ENCODE measurements at places on chromosomes 5 and 9.
A peak's percentile ranks its signal among the peaks of the same experiment; 100 is the strongest.

DNA sequence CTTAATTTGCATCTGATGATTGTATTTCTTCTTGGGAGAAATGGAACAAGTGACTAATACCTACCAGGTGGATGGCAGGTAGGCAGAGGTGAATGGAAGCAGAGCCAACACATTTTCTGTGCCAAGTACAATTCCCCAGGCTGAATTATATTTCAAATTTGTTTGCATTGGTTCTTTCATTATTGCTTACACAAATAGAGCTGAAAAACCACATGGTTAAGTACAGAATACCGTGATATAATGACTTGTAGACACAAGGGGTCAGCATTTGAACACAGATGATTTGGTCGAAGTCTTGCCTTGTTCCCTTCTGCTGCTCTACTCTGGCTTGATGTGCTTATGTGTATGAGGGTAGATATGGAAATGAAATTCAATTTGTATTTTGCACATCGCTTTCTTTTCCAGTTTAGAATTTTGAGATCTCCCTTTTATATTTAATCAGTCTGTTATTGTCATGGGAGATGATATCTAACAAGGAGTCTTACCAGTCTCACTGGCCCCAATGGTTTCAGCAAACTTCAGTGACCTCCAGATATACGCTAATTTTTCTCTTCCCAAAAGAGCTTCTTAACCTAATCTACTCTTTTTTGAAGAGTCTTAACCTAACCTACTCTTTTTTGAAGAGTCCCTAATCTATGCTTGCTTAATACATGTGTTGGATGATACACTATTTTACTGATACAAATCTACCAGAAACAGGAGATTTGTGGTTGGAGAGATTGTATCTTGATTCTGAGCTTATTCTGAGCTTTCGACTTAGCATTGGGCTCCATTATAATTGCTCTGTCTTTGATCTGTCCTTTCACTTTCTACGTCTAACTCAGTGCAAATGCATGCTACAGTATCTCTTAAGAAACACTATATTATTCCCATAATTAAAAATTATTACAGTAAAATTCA is 88.1 kb downstream of the PCSK1 start:
- DNase-seq, result peak; percentile 18

GRCh38 chr9:37540634-37541033 is 35.5 kb downstream of the FBXO10 start:
- DNase-seq, result no peak

DNA sequence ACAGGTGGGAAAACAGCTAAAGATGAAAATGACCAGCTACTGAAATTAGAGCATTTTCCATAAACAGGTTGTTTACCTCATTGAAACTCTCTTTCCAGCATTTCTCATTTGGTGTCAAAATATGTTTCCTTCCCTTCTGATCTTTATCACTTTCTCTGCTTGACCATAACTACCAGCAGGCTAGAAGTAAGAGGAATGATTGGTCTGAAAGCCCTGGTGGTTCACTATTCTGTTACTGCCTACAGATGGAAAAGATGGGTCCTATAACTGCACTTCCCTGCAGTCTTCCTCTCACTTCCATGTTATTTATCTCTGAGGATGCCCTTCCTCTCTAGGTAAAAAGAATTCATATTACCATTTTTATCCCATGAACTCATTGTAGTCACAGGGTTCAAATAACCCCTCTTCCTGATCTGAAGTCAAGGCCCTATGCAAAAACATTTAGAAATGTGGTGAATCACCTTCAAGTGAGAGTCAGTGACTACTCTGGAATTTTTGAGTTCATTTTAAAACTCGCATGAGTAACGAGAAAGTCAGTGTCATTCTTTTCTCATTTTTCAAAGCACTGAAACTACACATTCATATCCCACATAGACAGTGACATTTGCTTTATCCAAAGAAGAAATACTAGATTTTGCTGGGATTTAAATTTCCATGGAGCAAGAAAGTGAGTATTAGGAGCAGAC is 51.7 kb downstream of the ZNF474 start:
- DNase-seq, result no peak

DNA sequence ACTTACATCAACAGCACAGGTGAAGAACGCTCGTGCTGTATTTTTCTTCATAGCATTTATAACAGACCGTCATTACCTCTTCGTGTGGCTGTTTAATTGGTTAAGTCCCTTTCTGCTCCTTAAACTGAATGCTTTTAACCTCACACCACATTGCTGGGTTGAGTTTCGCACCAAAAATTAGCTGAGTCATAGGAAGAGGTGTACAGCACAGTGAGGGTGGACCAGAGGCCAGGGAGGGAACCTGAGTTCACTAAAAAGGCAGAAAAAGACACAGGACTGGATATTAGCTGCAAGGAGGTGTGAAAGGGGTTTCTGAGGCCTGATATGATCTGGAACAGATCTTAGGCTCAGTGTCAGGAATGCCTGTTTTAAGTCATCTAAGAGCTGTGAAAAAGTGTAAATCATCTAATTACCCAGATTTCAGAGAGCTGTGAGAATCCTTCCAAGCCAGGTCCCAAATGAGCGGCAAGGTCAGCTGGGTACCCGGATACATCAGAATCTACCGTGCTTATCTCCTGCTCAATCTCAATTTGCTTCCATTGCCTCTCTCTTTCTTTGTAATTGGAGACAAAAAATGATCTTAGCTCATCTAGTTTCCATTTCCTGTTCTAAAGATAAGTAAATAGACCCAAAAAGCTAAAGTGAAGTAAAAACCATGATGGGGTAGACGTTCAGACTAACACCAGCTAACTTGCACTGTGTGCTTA is 7.1 kb upstream of the CFAP90 start:
- no peak for DNase-seq

DNA sequence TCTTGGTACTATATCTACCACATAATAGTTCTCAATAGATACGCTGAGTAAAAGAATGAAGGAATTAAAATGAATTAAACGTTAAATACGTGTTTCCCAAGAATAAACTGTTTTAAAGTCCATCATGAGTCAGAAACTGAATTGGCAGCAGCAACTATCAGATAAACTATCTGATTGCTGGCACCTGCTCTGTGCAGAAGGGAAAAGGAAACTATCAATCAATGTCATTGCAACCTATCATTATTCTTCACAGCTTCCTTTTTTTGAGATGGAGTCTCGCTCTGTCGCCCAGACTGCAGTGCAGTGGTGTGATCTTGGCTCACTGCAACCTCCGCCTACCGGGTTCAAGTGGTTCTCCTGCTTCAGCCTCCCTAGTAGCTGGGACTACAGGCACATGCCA is 8.8 kb upstream of the WDR36 start:
- no peak for DNase-seq

DNA sequence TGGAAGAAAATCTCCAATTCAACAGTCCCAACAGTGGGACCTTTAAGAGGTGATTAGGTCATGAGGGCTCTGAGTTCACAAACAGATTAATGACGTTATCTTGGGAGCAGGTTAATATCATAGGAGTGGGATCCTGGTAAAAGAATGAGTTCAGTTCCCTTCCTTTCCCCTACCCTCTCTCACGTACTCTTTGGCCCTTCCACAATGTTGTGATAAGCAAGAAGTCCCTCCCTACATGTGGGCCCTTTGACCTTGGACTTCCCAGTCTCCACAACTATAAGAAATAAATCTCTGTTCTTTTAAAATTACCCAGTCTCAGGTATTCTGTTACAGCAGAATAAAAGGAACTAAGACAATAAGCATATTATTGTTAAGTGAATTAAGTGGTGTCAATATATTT is 37.8 kb downstream of the SLC38A9 start:
- no peak for DNase-seq

- DNase-seq, result no peak
These were observed 471.3 kb downstream of the PDE4D start for GRCh38 chr5:59421986-59422941.

- DNase-seq, result no peak
These were observed 13.0 kb upstream of the GCNT1 start for GRCh38 chr9:76445976-76446375.

DNA sequence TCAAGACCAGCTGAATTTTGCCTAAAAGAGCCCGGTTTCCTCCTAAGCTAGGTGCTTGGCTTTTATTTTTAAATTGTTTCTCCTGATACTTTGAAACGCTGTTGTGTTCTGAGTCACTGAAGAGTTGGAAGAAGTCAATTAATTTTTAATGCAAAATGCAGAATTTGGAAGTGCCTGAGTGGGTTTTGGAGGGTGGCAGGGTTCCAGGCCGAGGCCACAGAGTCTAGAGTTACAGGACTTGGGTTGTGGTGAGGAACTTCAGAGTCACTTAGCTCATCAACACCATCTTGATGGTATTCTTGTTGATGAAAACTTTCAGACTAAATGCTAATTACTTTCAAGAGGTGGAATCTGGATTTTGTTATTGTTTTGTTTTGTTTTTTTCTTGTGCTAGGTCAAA is 130.6 kb downstream of the PDZD2 start:
- DNase-seq, result no peak

DNA sequence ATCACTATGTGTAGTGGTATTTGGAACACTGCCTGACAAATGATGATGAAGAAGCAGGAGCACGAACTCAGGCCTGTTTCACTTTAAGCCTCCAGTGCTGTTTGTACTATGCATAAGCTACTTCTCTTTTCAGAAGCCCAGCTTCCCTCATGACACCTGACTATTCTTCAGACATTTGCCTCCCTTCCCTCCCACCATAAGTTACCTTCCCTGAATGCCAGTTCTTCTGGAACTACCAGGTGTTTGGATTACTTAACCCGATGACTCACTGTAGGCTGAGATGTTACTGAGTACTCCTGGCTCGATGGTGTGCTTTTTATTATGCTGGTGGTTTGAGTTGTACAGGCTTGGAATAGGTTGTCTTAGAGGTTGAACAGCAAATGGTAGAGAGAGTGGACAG is 180.0 kb downstream of the SPATA31D1 start:
- no peak for DNase-seq

GRCh38 chr5:147179562-147180147 is 55.2 kb upstream of the STK32A start:
- DNase-seq, result no peak

DNA sequence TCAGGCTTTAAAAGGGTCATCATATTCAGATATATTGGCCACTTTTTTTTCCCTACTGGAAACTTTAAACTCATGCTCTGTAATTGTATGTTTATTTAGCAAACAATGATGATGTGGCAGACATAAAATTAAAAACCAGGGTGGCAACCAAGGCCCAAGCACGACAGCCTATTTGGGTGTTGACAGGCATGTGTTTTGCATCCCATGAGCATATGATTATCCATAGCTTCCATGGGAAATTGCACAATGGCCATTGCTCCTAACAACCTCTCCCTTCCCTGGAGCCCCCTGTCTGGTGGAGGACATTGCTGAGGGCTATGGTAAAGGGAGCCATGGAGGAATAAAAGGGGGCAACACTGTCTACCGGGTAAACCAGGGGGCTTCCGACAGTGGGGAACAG is 134.7 kb downstream of the GAS1 start:
- DNase-seq, result no peak

DNA sequence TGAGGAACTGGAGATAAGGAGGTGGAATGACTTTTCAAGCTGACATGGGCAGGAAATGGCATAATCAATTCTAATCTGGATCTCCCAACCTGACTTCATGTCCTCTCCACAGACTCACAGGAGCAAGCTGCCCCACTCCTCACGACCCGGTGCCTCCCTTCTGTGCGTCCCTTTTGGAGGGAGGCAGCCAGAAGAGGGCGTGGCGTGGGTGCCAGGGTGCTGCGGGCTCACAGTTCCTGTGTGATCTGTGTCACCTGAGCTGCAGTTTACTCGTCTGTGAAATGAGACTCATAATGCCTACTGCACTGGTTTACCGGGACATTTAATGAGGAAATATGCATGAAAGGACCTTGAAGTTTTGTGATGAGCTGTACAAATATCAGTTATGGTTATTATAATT is 207.4 kb downstream of the DAB2IP start:
- DNase-seq, result no peak

- DNase-seq, result no peak
These were observed 892.6 kb downstream of the TAF11L14 start for GRCh38 chr5:18526792-18527405.

DNA sequence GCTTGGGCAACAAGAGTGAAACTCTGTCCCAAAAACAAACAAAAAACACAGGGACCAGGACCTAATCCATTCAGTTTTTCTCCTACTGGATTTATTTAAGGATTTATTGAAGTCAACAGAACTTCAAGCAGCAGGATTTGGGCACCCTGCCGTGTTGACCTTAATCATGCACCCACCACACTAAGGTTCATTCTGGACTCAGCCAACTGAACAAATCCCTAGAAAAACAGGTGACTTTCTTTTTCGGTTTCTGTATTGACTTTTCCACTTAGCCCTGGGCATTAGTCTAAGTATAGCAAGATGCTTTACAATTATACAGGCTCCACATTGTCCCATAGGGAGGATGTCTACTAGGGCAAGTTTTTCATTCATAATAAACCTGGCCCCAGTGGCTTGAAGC is 30.0 kb downstream of the ZNF131 start:
- DNase-seq, result no peak

- DNase-seq, result no peak
These were observed 43.5 kb downstream of the COL23A1 start for GRCh38 chr5:178546675-178547033.

- no peak for DNase-seq
These were observed 4.2 kb upstream of the CTNNAL1 start for GRCh38 chr9:109017493-109017892.

GRCh38 chr9:35490910-35491465 is 1.1 kb downstream of the RUSC2 start:
- DNase-seq, result no peak

GRCh38 chr5:173864126-173865050 is 23.8 kb upstream of the CPEB4 start:
- DNase-seq, result no peak

- no peak for DNase-seq
These were observed 59.7 kb downstream of the ATP10B start for GRCh38 chr5:160792281-160792680.

DNA sequence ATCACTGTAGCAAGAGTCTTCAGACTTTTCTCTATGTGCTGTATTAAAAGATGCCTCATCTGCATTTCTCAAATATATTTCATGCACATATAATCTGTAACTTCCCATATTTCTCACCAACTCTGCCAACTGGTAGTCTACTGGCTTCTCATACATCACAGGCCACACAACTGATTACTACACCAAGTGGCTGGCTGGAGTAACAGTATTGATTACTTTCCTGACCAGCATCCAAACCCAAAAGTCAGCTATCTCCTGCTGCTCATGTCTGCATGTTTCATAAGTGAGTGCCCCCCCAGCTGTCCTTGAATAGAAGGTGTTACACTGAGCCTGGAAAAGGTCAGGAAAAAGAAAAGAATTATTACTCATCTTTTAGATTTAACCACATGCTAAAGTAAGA is 17.4 kb downstream of the ERCC8 start:
- DNase-seq, result no peak

DNA sequence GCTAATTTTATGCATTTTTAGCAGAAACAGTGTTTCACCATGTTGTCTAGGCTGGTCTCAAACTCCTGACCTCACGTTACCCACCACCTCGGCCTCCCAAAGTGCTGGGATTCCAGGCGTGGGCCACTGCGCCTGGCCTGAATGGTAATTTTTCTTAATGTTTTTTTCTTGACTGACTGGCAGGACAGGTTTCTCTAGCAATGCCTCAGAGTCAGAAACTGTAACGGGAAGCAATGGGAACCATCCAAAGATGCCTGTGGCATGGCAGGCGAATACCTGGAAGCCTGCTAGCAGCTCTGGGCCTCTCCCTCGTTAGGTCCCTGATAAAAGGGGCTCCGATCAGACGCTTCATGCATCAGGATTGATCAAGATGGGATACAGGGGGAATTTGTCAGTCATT is 639.2 kb downstream of the NR2F1-AS1 start:
- DNase-seq, result no peak

GRCh38 chr9:93204470-93205043 is 20.6 kb downstream of the WNK2 start:
- DNase-seq, result no peak
